ENCODE measurements at places on chromosomes 2 and 18.

GRCh38 chr2:12619975-12620374, 96.8 kb upstream of the TRIB2 start:
- DNase-seq: no peak

GRCh38 chr2:80413136-80413535, 108.6 kb upstream of the LRRTM1 start:
- no peak for DNase-seq

GRCh38 chr2:238108423-238109183, 8.5 kb downstream of the ESPNL start:
- DNase-seq: no peak

DNA sequence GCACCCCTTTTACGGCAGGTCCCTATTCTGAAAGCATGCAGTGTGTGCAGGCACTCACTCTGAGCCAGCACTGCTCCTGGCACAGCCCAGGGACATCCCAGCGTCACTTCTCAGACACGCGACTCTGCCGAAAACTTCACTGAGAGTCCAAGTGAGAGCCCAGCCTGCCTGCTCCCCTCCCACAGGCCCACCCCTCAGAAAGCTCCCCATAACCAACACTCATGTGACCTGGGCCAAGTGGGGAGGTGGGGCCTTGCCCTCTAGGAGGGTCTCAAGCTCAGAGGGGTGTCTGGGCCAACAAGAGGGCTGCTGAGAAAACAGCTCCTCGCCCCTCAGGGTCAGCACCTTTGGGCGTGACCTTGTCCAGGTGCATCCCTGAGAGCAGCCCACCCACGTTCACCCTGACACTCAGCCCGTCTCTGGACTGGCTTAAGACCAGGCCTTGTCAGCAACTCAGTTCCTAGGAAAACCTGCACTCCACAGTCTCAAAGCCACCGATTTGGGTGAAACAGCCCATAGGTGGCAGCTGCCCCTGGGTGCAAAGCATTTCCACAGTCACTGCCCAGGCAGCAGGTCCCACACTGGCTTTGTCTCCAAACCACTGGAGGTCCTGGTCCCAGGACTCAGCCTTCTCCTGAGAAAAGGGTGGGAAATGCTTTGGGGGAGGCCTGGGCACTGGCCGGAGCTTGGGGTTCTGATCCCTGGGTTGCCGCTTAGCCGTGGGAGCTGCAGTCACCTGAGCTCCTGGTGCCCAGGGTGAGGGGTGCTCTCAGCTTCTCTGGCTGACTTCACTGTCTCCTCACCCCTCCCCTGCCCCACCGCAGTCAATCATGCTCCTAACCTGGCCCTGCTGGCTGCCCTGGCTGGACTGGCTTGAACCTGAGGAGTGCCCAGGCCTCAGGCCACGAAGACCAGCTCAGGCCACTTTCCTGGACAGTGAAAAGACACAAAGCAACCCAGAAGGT, 209.6 kb downstream of the HDAC4 start:
- DNase-seq: no peak

DNA sequence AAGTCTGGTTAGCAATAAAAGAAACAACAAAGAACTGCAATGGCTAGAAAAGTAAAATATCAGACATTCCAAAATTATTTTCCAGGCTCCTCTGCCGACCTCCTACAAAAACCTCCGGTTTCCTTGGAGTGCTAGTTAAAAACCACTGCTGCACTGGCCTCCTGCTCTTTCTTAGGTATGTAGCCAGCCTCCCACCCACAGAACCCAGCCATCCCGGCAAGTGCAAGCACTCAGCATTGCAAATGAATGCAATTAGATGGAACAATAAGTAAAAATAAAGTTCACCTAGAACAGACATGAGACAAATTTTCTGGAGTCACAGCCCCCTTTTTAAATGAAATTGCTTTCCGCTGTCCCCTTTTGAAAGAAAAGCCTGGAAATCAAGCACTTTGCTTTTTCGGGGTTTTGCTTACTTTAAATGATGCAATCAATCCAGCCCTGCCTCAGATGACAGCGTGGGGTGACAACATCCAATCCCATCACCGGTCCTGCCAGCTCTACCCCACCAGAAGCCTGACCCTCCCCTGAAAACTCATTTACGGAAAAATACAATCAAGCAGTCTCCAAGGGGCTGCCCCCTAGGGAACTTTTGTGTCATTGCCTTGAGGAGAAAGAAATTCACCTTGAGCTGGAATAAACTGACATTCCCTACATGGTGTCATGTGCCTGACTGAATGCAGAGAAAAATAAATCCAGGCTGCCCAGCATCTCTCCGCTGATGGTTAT, 199.8 kb downstream of the EPHA4 start:
- no peak for DNase-seq

GRCh38 chr2:240821429-240821778, 1.4 kb upstream of the KIF1A start:
- no peak for DNase-seq

GRCh38 chr2:226971770-226972169, 135.9 kb downstream of the RHBDD1 start:
- DNase-seq: no peak

DNA sequence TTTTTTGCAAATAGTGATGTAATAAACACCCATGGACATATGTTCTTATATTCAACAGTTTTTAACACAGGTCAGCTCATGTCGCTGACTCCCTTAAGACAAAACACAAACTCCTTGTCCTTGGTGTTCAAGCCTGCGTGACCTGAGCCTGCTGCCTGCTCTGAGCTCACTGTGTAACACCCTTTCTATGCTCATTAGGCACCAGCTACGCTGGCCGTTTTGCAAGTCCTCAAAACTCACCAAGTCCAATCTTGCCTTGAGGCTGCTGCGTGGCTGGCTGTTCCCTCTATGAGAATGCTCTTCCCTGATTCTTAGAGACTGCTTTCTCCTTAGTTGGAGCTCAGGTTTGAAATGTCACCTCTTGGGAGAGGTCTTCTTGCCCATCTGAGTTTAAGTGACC, 100.5 kb upstream of the GLI2 start:
- no peak for DNase-seq

GRCh38 chr2:20538308-20539132, 91.6 kb downstream of the RHOB start:
- DNase-seq: no peak

- no peak for DNase-seq
Observed at GRCh38 chr2:187934692-187935091, 357.0 kb upstream of the GULP1 start.

DNA sequence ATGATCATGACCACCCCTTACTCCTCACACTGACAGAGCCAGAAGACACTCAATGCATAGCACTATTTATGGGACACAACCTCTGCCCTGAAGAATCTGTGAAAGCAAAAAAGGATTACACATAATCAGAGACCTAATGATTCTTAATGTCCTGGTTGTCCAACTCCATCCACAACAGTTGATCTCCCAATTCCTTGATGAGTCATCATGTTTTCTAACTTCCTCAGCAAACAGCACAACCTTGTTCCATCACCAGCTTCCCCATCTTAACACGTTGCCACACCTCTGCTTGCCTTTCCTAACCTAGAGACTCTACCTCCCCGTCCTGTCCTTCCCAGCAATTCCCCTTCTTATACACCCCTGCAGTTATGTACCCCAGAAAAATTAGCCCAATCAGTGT, 13.2 kb upstream of the MARCHF4 start:
- DNase-seq: no peak

DNA sequence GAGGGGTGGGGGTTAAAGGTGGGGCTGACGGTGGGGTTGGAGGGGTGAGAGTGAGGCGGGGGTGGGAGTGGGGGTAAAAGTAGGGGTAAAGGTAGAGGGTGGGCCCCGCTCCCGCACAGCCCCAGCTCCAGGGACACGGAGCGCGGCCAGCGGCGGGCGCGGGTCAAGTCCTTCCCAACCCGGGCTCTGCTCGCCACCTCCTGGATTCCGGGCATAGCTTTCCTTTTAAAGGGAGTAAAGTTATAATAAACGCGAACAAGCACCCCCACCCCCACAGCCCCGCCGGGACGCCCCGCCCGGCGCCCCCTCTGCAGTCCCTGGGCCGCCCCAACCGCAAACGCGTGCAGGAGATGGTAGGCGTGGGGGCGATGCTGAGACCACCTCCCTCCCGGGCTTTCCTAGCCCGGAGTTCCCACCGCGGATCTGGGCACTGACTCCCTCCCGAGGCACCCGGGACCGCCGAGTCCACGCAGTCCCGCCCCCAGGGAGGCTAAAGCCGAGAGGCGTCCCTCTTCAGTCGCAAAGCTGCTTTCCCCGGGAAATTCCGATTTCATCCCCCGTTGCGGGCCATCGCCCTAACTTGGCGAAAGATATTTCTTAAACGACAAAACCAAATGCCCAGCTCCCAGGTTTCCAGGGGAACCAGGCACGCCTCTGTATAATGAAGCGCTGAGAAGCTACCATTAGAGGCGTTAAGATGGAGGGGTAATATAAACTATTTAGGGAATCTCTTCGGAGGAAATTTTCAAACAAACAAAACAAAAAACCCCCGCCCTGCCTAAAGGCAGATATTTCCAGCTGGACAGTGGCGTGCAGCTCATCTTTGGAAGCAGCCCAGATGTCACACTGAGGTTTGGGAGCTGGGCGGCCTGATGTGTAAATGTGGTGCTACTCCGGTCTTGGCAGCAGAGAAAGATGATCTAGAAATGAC, at the start of gene LIMS2:
Gene LIMS2 (minus strand): TSS at position 200 of the 931 bp plus-strand sequence. CDS start 506 bp downstream, outside the sequence.
- DNase-seq: no peak

DNA sequence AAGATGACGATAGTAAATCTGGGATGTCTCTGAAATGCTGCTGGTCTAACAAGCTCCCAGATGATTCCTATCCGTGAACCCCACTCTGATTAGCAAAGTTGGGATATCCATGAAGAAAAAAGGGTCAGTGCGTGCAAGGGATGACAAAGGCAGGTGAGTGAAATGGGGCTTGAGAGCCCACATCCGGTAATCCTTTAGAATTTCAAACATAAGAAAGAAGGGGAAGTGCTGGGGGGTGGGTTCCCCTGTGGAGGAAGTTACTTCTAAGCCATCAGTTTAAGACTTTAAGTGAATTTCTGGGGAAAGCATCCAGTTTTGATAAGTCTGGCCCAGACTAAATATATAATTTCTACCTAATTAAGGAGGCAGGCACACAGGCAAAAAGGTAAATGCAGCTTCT, 209.5 kb downstream of the DPP10 start:
- DNase-seq: no peak

DNA sequence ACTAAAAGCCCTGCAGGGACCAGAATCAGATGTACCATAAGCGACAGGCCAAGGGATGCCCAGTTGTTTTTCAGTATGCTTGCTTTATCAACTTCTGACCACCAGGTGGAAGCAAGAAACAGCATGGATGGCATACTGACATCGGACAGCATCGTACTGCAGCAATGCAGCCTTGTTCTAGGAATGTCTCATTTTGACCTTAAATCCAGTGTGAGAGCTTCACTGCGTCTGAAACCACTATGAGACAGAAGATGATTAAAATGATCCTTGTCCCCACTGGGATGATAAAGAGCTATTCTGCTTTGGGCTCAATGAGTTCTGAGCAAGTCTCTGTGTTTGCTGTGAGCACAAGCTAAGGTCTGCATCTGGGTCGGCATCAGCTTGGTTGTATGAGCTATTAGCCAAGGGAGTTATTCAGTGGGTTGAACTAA, 54.3 kb downstream of the CDK15 start:
- DNase-seq: no peak

GRCh38 chr18:31954349-31954748, 11.4 kb upstream of the TRAPPC8 start:
- no peak for DNase-seq

GRCh38 chr2:98804265-98804650, 73.3 kb upstream of the MGAT4A start:
- DNase-seq: no peak

- DNase-seq: no peak
Observed at GRCh38 chr2:240797914-240798313, 22.1 kb downstream of the KIF1A start.

- no peak for DNase-seq
Observed at GRCh38 chr2:227534714-227535113, 62.8 kb downstream of the AGFG1 start.

DNA sequence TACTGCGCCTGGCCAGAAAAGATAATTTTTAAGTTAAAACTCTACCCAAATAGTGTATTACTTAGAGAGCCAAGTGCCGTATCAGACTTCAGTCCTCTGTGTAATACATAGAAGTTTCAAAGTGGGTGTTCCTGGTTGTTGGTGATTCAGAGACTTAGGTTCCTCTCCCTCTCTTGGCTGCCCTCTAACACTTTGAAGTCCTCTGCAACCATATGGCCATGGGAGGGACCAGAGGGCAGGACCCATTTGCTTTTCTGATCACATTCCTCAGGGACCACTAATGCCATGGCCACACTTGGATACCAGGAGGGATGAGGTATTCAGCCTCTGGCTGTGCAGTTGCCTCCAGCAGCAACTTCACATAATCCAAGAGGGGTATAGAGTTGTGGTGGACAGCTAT, 131.5 kb downstream of the CAPN13 start:
- DNase-seq: no peak

- DNase-seq: no peak
Observed at GRCh38 chr2:199466692-199467065, 8.9 kb upstream of the SATB2 start.

- DNase-seq: no peak
Observed at GRCh38 chr18:7349181-7349837, 118.4 kb downstream of the LRRC30 start.

- no peak for DNase-seq
Observed at GRCh38 chr2:218733171-218734021, 22.8 kb downstream of the TTLL4 start.

GRCh38 chr2:2763351-2764000, 432.4 kb upstream of the MYT1L start:
- DNase-seq: no peak

DNA sequence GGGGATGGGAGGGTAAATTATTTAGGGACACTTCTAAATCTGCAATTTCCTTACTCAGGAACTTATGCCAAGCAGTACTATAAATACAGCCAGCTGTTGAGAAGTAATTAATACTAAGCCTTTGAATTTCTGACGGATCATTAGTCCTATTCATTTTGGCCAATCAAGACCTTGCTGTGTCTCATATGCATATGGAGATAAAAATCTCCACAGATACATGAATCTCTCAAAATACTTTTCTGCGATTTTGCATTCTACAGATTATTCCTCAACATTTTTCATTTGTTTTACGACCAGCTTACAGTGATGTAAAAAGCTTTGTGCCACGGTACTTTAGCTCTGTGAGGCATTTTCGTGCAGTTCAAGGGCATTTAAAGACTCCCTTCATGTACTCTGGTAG, 16.7 kb downstream of the LANCL1 start:
- DNase-seq: no peak

GRCh38 chr2:176997792-176998169, 214.8 kb upstream of the HNRNPA3 start:
- DNase-seq: no peak

GRCh38 chr2:144914622-144915318, 394.9 kb upstream of the ZEB2 start:
- no peak for DNase-seq

DNA sequence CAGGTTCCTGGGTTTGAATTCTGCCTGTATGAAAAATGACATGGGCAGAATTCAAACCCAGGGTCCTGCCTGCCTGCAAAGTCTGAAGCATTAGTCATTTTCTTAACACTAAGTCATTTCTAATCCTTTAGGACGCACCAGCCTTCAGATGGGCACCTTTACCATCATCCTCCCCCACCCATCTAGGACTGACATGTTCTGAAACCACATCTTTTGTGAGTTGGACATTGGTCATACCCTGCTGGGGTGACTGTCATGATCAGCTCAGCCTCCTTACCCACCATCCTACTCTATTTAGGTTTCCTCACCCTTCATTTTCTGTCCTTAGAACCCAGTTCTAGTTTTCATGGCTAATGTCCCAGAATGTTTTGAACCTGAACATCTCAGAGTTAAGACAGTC, 104.9 kb downstream of the TRIB2 start:
- no peak for DNase-seq
